Putamen (tissue), 1 donor: ENCODE measurements at places on chromosomes 1 and 21.

DNA sequence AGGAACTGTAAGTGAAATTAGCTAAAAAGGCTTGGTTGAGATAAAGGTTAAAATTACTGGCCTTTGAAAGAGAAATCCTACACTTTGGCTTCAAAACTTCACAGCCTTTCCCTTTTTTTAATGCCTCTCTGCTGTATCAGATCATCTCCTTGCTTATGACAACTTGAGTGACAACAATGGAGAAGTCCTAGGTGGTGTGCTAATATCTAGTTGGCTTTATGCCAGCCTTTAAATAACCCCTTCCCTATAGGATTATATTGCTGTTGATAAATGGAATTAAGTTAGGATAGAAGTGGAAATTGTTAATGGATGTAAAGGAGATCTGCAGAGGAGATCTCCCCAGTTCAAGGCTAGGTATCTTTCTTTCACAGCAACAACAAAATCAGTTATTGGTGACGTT lies 130.2 kb upstream of the ATP1B1 start:
- DNase-seq = no peak

GRCh38 chr21:42734323-42734971 lies 81.0 kb downstream of the PDE9A start:
- no peak for DNase-seq

GRCh38 chr1:108051631-108052377 lies 86.8 kb upstream of the VAV3 start:
- DNase-seq = no peak

DNA sequence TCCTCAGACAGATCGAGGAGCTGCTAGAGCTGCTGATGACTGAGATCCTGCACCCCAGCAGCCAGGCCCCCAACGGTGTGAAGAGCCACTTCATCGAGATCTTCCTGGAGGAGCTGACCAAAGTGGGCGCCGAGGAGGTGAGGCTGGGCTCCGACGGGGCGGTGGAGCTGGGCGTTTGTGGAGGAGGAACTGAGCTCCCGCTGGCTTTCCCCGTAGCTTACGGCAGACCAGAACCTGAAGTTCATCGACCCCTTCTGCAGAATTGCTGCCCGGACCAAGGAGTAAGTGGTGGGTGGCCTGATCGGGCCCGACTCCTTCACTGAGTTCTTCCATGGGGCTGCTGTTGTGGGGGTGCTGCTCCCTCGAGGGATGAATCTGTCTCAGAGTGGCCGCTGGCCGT lies 8.0 kb downstream of the RRP1 start:
- no peak for DNase-seq

DNA sequence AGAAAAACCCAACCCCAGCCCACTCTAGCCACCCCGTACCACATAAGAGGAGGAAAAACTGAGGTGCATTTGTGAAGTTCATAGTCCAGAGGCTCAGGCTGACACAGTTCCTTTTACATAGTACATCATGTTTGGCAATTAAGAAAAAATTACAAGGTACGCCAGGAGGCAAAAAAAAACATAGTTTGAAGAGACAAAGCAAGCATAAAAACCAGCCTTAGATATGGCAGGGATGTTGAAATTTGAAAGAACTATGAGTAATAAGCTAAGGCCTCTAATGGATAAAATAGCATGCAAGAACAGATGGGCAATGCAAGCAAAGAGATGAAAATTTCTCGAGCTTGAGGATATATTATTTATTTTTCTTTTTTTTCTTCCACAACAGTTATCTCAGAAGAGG lies 31.9 kb downstream of the MIXL1 start:
- no peak for DNase-seq

DNA sequence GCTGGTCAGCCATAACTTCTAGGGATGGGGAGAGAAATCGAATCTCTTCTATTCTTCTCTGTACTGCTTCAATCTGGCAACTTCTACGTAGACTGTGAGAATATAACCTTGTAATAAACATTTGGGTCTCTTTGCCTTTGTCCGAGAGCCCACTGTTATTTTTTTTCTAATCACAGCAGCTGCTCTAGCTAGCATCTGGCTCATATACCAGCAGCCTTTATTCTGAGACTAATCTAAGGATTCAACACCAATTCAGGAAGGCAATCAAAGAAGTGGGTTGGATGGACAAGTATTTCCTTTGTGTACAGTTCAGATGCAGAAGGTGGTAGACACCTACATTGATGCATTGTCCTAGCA lies 15.6 kb downstream of the PCP4 start:
- DNase-seq = no peak
